ENCODE measurements at places on chromosomes 1 and 21. TPM values are rescaled to one million over a fixed set of nuclear protein-coding genes. Genes with fewer than 3 reads are reported as not detected.

The FAM43B gene
- total RNA-seq: not detected

The SLAMF8 gene
- total RNA-seq: not detected

GRCh38 chr1:62265956-62266935, 53.0 kb downstream of the KANK4 start:
- H3K27ac ChIP-seq: no peak overlapping the region
- H3K36me3 ChIP-seq: no peaks in the 10 kb centered on the region
- H3K27me3 ChIP-seq: no peaks in the 10 kb centered on the region
- H3K4me3 ChIP-seq: no peak overlapping the region

DNA sequence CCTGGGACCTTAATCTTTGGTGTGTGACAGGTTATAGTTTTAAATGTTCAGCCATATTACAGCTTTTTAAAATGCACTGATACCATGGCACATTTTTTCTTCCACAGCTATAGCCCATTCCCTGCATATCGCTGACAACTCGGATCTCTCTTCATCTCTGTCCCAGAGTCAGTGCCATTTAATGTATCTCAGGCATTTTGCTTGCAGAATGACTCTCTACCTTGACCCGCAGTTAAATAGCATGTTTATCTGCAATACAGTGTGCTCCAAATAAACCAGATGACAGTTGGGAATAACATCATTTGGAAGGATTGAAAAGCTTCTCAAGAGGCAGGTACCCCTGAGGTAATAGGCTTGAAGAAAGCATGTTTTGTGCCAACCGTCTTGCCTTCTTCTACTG, 99.8 kb upstream of the USH2A start:
- no peak for DNase-seq
- H3K27ac ChIP-seq: no peak overlapping the region
- no peak overlapping the region for H3K4me3 ChIP-seq

GRCh38 chr21:43697758-43698643, 20.9 kb upstream of the PDXK start:
- no peak overlapping the region for H3K4me3 ChIP-seq
- peaks cover 6% of the 10 kb centered on the region for H3K36me3 ChIP-seq
- H3K27ac ChIP-seq: no peak overlapping the region
- peak; percentile 46 for DNase-seq
- H3K27me3 ChIP-seq: no peaks in the 10 kb centered on the region

- no peak overlapping the region for H3K4me3 ChIP-seq
- no peak overlapping the region for H3K27ac ChIP-seq
- peak; percentile 30 for DNase-seq
- peaks cover 23% of the 10 kb centered on the region for H3K4me1 ChIP-seq
- H3K27me3 ChIP-seq: no peaks in the 10 kb centered on the region
Measured at GRCh38 chr1:117150316-117150715, 28.8 kb upstream of the TRIM45 start.

DNA sequence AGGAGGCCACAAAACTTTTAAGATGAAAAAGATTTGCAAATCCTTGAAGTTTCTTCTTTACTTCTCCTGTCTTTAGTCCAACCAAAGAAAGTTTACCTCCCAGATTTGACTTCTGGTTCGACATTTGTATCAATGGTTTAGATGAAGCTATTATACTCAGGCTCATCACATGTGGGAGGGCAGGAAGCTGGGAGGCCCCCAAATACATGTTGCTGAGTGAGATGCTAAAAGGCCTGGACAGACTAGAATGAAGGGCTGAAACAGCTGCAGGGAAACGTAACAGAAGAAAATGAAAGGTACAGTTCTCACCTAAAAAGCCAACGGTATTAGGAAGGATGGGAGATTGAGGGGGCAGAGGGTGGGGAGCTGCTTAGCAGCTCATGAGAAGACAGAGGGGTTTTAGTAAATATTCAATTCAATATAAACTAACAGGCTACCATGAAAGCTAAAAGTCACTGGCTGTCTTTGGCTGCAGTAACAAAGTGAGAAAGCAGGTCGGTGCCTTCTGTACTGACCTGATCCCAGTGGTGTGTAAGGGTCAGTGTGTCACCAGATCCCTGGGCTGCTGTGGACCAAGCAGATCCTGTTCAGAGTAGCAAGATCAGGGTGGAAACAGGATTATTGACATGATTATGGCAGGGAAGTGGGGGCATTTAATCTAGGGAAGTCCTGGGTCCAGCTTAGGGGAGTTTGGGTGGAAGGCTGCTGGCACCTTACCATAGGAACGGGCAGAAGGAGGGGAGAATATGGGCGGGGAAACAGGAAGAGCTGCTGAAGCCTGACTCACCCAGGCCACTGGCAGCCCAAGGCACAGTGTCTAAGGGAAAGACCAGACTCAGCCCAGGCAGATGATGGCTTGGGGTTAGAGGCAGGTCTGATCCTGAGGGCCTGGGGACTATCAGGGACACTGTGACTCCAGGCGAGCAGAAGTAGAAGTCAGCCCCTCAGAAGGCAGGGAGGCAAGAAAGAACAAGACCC, 60.4 kb downstream of the KCNN3 start:
- H3K36me3 ChIP-seq: no peaks in the 10 kb centered on the region
- peak; percentile 77 for DNase-seq
- H3K4me1 ChIP-seq: no peaks in the 10 kb centered on the region
- no peak overlapping the region for H3K27ac ChIP-seq
- peaks cover 31% of the 10 kb centered on the region for H3K27me3 ChIP-seq
